ENCODE measurements at places on chromosomes 11 and 22.
A peak's percentile ranks its signal among the peaks of the same experiment; 100 is the strongest.

- DNase-seq, result peak; percentile 67
Measured at GRCh38 chr11:69501891-69502860, 20.7 kb downstream of the LINC01488 start.

DNA sequence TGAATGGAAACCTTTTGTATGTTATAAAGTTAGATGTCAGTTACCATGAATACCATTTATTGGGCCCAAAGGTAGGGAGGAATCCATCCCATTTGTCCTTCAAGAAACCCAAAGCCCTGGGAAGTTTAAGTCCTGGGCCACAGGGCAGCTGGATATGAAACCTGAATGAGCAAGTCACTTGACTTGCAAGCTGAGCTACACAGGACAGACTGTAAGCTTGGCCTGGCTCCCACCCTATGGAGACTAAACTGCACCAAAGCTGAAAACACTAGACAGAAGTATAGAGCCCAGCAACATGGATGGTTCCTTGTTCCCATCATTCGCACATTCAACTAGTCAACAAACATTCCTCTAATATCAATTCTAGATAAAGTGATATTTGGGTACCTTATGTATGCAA is 71.3 kb downstream of the KCNC1 start:
- DNase-seq, result no peak

GRCh38 chr11:126311401-126312291 is 7.8 kb downstream of the DCPS start:
- DNase-seq, result no peak

- DNase-seq, result no peak
Measured at GRCh38 chr11:117562136-117562535, 234.5 kb downstream of the CEP164 start.

DNA sequence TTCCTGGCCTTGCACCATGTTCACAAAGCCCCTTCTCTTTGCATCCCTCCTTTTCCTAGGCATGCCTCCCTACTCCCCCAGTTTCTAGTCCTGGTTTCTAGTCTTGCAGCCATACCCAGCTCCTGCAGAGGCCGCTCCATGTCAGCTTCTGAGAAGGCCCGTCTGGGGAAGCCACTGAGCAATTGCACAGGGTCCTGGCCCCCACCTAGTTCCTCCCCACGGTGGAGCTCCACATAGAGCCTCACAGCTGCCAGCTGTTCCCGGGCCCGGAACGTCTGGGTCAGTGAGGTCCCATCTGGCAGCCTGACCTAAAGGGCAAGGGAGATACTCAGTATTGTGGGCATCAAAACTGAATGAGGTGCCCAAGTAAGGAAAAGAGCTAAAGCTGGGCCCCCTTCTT is 2.2 kb downstream of the UBXN1 start:
- no peak for DNase-seq

- peak; percentile 51 for DNase-seq
Measured at GRCh38 chr11:66727282-66728037, 1.6 kb downstream of the SPTBN2 start.

- no peak for DNase-seq
Measured at GRCh38 chr11:88061111-88061510, 114.1 kb downstream of the RAB38 start.

GRCh38 chr11:72642043-72642883 is 32.0 kb downstream of the PDE2A start:
- DNase-seq, result peak; percentile 71

Measured in left ventricle myocardium superior (tissue), 1 donor.